ENCODE measurements at places on chromosomes 7 and 10. TPM values are rescaled to one million over a fixed set of nuclear protein-coding genes. Genes with fewer than 3 reads are reported as not detected.

INSYN2A gene
- total RNA-seq, result 0.19 TPM

NUTM2E gene
- not detected for total RNA-seq

RSU1 gene
- 43.5 TPM for total RNA-seq

UCN3 gene
- not detected for total RNA-seq

SLC18A2 gene
- total RNA-seq, result 0.13 TPM

CLRN3 gene
- not detected for total RNA-seq

PPP1R17 gene
- not detected for total RNA-seq

ENTPD1 gene
- total RNA-seq, result 9.9 TPM

NKX6-2 gene
- not detected for total RNA-seq

TLL2 gene
- total RNA-seq, result not detected

PRXL2A gene
- total RNA-seq, result 118 TPM

CLCN1 gene
- total RNA-seq, result 0.91 TPM

ADARB2 gene
- total RNA-seq, result 0.21 TPM

IFIT1B gene
- not detected for total RNA-seq

LRRTM3 gene
- not detected for total RNA-seq

AKR1C8 gene
- total RNA-seq, result not detected

ZNF365 gene
- 0.56 TPM for total RNA-seq

RASA4 gene
- 19.3 TPM for total RNA-seq

SPDYE9 gene
- not detected for total RNA-seq

PDE6C gene
- total RNA-seq, result not detected

CPEB3 gene
- 7.4 TPM for total RNA-seq

KCTD7 gene
- total RNA-seq, result 0.99 TPM
